Aorta (tissue), 5 donors: ENCODE measurements at places on chromosomes 3 and 15.
A peak's percentile ranks its signal among the peaks of the same experiment; 100 is the strongest.

DNA sequence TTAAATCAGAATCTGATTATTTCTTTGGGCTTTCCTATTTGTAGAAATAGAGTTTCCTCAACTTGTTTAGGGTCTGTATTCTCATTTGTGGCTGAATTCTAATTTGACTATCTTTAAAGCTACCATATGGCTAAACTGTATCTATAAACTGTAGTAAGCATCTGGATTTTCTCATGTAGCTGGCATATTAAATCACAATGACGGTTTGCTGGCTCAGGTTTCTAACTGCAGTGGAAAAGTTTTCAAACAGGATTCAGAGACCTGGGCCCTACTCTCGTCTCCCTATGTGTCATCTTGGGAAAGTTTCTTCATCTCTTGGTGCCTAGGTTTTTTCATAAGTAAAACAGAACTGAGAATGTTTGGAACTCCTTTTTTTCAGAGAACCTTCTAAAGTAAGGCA lies 68.3 kb downstream of the GALK2 start:
- no peak for DNase-seq

- DNase-seq = no peak
Measured at GRCh38 chr15:57253500-57253899, 122.8 kb upstream of the CGNL1 start.

DNA sequence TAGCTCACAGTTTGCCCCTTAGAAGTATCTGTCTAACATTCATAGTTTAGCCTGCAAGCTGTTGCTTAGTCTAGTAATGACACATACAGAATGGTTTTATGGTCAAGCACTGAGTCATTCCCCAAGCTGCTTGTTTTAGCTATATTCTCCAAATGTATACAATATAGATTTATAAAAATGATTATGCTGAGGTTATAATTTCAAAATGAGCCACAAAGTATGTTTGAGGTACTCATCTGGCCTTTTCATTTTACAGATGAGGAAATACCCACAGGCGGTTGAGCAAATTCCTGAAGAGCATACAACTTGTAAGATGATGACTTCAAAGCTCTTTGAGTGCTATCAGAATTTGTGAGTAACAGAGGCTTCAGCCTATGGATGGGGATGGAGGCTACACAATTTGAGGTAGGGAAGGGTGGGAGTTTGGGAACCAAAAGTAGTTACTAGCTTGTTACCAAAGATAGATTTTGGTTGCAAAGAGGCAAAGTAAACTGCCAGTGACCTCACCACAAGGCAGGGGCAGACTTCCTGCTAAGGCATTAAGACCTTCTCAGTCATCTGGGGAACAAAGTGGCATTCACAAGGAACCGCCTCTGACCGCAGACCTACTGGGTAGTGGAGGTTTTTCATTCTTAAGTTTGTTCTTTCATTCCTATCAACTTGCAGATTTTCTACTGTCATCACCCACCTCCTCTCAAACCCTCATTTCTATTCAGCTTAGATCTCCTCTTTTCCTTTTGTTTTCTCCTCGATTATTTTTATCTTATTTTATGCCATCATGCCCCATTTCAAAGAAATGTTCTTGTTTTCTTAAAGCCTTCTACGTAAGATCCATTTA lies 257.2 kb upstream of the NECTIN3 start:
- DNase-seq = no peak

- no peak for DNase-seq
Measured at GRCh38 chr3:43326891-43327581, 40.7 kb downstream of the SNRK start.

- no peak for DNase-seq
Measured at GRCh38 chr15:64747578-64747977, 27.8 kb downstream of the RBPMS2 start.

- no peak for DNase-seq
Measured at GRCh38 chr3:172260381-172260780, 187.9 kb downstream of the GHSR start.

- DNase-seq = peak; percentile 22
Measured at GRCh38 chr3:138442433-138442832, 8.0 kb downstream of the ESYT3 start.

DNA sequence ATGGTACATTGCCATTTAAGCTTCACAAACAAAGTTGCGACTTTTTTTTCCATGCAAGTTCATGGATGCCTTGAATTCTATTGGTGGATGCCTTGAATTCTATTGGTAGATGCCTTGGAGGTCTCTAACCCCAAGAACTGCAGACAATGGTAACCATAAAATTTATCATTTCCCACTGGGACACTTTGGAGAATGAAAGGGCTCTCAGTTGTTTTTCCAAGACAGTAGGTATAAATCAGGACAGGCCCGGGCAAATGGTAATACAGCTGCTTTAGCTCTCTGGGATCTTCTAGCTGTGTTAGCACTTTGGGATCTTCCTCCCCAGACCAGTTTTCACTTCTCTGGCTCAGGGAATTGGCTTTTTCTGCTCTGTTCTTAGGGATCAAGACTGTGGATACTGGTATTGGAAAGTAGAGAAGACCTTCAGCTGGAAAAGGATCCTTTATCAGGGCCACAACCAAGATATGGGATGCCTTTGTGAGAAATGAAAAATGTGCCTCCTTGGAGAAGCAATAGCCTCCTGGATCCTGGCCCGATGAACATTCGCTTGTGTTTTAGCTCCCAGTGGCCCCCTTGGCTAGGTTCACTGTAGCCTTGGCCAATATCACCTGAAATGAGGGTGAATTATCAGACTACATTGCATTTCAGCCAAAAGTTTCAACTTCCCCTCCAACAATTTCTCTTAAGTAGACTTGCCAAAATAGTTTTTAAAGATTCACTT lies 8.3 kb downstream of the LRRC3B start:
- no peak for DNase-seq

DNA sequence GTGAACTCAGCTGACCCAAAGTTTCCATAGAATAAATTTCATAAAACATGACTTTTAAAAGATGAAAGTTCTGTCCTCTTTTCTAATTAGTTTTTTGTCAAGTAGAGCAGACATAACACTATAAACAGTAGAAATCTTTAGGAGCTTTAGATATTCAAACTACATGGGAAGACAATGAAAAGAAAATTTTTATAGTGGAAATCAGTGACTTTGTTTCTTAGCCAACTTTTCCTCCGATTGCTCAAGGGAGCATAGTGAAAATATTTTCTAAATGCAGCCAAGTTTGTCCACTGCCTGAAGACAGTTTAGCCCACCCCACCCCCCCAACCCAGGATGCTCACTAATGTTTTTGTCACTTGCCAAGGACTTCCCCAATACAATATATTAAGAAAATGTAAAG lies 114.9 kb downstream of the PLD1 start:
- no peak for DNase-seq

DNA sequence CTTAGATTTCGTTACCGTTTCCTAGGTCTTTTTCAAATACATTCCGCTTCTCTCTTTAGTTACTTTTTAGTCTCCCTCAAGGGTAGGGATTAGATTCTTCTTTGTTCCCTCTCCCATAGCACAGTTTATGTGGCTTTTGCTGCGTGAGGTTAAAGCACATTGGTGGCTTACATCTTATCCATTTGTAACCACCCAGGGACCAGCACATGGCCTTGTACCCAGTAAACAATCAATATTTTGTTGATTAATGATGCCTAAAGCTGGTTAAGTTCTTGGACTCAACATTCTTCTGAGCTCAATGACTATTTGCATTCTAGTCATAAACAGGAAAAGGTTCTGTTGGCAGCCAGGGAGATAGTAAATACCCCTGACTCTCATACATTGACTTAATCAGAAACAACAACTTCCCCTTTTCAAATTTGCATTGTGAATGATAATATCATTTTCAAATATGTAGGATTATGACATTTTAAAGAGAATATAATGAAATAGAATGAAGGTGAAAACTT lies 60.2 kb downstream of the CACNA1D start:
- DNase-seq = no peak

GRCh38 chr3:79012946-79013362 lies 754.8 kb downstream of the ROBO1 start:
- DNase-seq = no peak

- no peak for DNase-seq
Measured at GRCh38 chr3:60916546-60916945, 334.7 kb downstream of the FHIT start.

DNA sequence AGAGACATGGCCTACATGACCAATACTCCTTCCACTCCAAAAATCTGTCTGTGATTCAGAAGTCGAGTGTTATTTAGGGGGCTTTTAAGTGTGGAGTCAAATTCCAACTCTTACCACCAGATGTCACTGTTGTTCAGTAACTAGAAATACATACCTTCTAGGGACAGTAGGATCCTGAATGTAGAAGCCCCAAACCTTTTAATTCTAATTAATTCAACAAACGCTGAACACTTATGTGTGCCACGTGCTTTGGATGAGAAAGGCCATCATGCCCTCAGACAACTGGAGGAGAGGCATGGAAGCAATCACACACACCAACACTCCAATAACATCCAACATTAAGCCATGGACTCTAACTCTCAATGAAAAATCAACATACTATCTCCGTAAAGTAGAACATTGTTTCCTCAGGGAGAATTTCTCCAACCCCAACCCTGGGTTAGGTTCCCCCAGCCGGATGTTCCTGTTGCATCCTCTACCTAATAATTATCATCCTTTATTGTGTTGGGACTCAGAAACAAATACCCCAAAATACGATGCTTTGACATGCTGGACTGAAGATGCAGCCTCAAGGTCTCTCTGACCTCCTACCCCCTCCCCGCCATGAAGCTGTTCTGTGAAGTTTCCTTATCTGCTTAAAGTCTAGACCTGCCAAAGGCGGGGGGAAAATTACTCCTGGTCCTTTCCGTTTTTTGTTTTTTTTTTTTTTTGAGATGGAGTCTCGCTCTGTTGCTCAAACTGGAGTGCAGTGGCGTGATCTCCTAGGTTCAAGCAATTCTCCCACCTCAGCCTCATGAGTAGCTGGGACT lies 8.0 kb upstream of the CCDC13 start:
- DNase-seq = no peak

DNA sequence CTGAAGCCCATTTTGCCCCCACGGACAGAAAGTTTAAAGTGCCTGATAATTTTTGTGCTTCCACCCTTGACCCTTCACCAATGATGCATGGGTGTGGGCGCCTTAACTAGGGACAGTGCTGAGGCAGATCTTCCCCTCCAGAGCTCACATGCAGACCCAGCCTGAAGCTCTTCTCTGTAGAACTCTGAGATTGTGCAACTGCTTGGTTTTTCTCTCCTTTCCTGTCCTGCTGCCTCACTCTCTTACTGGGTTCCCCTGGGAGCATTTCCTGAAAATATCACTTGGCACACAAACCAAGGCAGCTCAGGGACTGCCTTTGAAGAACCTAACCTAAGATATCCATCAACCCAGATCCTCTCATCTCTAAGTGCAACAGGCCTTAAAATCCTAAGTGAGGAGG lies 220.3 kb upstream of the STT3B start:
- no peak for DNase-seq

DNA sequence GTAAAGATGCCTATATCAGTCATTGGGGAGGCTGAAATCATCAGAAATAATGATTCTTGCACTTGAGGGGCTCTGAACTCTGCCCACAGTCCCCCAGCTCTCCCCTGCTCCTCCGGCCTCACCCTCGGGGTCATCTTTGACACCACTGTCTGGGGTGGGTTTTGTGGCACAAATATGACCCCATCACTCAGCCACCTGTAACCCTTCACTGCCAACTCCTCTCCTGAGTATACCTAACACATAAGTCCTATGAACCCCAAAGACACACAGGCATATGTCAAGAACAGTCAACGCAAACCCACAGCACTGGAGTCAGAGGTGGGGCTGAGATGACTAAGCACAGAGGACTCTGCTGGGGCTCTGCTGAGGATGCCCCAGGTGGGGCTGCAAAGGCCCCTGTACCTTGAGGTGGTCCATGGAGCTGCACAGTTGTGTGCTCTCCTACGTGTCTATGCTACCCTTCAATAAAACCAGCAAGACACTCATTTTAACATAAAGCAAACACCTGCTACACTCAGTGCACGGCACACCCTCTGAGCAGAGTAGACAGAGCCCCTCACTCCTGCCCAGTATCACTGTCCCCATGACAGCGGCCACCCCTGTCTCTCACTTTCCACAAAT lies 29.9 kb downstream of the SLC41A3 start:
- no peak for DNase-seq

GRCh38 chr3:142784228-142784627 lies 60.4 kb downstream of the TRPC1 start:
- DNase-seq = no peak

DNA sequence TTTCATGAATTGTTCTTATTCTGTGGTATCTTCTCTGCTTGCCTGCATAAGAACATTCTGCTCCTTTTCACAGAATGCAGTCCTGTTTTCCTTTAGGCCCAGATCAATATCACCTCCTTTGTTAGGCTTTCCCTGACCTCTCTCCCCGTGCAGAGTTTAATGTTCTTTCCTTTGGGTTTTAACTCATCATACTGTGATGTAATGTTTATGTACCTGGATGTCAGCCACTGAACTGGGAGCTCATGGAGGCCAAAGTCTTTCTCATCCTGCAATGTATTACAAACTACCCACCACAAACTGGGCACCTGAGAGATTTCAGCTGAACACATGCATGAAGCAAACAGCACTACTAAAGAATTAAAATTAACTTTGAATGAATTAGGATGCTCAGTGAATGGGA lies 192.8 kb upstream of the RORA start:
- DNase-seq = no peak

- no peak for DNase-seq
Measured at GRCh38 chr3:32460031-32460749, 42.5 kb downstream of the CMTM6 start.

- DNase-seq = peak; percentile 64
Measured at GRCh38 chr3:127589600-127590281, 792 bp downstream of the TPRA1 start.

DNA sequence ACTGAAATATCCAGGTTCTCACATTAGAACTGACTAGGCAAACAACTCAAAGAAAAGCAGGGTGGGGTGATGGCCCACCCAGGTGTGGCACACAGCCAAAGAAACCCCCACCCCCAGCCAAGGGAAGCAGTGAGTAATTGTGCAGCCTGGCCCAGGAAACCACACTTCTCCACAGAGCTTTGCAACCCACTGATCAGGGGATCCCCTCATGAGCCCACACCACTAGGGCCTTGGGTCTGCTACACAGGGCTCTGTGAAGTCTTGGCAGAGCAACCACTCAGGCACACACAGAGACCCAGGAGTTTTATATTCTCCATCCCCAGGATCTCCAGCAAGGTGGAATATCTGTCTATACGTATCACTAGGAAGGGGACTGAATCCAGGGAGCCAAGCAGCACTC lies 22.2 kb upstream of the TRIM42 start:
- DNase-seq = no peak

DNA sequence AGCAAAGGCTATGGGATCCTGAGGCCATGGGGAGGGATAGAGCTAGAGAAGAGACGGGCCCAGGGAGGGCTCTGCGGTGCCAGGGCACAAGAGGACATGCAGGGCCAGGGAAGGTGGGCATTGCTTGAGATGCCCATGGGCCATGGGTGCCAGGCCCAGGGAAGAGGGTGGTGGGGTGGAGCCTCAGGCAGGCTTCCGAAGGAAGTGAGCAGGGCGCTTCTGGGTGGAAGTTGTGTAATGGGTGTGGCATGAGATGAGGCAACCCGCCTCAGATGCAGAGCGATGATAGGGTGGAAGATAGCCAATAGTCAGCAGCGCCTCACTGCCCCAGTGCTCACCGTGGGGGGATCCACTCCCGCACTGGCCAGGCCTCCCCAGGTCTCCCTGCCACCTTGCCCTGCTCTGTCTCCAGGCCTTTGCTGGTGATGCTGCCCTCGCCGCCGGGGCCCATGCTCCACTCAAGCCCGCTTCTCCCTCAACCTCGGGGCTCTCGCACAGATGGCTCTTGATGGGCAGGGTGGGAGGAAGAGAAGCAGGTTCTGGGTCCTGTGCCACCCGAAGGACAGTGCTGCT lies 51.4 kb downstream of the DNAJB8 start:
- no peak for DNase-seq
